GM04503 (cell line): ENCODE measurements at places on chromosomes 2 and 18.

DNA sequence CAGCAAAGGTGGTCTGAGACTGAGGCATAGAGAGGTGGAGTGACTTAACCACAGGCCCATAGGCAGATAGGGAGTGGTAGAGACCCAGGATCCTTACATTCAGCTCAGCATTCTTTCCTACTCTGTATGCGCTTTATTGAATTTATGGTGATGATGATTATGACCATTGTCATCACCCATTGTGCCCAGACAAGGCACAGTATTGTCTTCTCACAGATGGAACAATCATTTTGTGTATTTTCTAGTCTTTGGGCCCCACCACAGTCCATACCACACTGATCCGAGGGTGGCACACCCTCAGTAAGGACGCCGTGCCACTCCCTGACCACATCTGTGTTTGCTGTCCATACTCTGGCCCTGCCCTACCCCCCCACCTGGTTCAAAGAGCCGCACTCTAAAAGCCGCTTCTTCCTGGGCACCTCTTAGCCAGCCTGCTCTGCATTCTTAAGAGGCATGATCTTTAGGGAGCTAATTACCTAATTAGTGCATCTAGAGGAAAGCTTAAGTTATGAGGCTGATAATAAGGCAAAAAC, 179.6 kb upstream of the SMAD2 start:
- no peak for DNase-seq

GRCh38 chr18:48785736-48786454, 164.9 kb downstream of the SMAD7 start:
- DNase-seq: no peak

DNA sequence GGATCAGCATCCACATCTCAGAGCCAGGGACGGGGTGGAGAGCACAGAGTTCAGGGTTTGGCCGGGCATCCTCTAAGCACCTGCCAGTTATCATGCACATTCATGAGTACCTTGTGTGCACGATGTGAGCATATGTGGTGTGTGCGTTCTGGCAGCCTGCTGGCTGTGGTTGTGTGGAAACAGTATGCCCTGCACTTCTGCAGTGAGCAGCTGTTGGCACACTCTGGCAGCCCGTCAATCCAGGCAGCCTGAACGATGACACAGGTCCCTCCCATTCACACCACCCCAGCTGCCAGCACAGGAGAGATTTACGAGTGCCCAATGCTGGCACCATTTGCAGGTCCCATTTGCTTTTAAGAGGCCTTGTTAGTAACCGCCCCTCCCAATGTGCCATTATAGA, 74.2 kb downstream of the CD8B2 start:
- no peak for DNase-seq

- no peak for DNase-seq
These were observed 40.8 kb upstream of the PTMA start for GRCh38 chr2:231667496-231667895.
